ENCODE measurements at places on chromosomes 6 and 20.

GRCh38 chr6:167786853-167787675 lies 39.6 kb upstream of the AFDN start:
- DNase-seq: no peak

DNA sequence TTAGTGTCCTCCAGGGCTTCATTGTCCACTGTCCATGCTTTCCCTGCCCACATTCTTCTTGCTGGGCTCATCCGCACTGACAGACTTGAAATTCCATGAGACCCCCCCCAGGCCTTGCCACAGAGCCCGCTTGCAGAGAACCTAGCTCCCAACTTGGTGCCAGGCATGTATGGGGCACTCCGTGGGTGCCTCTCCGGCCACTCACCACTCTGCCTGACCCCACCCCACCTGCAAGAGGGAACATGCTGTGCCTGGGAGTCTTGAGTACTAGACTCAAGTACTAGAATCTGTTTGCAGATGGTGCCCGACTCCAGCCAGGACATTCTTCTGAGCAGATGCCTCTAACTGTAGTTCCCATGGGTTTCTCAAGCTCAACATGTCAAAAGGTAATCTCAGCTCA lies 47.9 kb downstream of the TRERF1 start:
- DNase-seq: no peak

- no peak for DNase-seq
These were observed 174.2 kb downstream of the AKAP7 start for GRCh38 chr6:131309437-131309836.

DNA sequence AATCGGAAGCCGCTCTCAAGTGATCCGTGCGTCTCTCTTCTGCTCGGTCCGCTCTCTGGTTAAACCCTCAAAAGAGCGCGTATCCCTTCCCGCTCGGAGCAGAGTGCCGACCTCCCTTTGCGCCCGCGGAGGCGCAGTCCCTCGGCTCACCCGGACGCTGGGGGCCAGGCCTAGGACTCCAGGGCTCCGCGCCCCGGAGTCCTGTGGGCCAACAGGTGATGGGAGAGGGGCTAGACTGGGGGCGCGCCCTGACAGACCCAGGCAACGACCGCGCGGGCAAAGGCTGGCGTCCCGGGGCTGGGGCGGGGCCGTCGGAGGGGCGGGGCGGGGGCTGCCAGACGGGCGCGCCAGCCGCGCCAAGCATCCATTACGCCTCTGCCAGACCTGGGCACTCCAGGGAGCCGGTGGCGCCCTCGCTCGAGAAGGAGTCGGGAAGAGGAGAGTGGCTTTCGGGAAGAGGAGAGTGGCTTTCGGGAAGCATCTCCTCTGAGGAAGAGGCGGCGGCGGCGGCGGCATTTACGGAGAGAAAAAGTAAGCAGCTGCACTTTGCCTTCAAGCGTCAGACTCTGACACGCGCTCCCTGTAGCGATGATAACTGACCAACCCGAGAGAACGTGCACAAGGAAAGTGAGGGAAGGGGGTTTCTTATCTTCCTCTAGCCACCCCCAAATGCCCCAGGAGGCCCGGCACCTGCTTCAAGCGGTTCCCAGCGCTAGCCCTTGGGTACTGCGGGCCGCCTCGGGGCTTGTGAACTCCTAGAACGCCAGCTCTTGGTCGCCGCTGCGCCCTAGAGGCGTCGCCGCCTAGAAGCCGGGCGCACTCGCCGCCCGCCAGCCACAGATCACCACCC lies 2.6 kb downstream of the EPHA7 start:
- no peak for DNase-seq

- no peak for DNase-seq
These were observed 200.9 kb upstream of the RNF24 start for GRCh38 chr20:4216142-4216735.

- no peak for DNase-seq
These were observed 14.5 kb downstream of the CD24 start for GRCh38 chr6:106959985-106960384.

- DNase-seq: no peak
These were observed 95.0 kb downstream of the TOX2 start for GRCh38 chr20:44009679-44009992.

DNA sequence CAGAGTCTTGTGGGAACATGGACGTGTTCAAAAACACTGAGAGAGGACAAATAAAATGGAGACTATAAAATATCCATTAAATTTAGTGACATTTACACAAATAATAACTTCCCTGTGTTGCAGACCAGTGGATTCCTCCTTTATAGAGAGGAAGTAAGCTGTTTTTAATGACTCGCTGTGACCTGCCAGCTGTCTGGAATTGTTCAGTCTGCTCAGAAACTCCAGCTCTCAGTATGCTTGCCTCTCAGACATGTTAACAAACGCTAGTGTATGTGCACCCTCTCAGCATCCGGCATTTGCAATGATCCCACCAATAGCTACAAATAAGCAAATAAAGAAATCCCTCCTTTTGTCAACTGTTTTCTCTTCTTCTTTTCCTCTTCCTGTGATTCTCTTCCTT lies 158.0 kb upstream of the TCF21 start:
- DNase-seq: no peak

GRCh38 chr6:128696691-128697689 lies 176.6 kb upstream of the PTPRK start:
- DNase-seq: no peak

DNA sequence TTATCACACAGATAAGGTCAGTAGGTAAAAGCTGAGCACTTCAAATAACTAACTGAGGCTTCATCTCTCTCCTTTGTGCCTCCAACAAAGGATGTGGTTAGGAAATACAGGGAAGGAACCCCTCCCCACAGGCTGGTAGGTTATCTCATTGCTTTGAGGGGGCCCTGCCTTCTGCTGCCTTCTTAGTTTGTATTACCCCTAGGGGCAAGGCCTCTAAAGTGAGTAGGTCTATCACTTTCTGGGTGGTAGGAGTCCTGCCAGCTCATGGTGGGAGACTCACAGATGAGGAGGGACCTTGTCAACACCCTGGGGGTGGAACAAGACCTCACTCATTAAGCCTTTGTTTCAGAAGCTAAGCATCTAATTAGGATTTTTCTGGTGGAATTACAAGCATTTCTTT lies 34.6 kb downstream of the EDN1 start:
- no peak for DNase-seq

- no peak for DNase-seq
These were observed 209.1 kb upstream of the BMP2 start for GRCh38 chr20:6558341-6558740.

DNA sequence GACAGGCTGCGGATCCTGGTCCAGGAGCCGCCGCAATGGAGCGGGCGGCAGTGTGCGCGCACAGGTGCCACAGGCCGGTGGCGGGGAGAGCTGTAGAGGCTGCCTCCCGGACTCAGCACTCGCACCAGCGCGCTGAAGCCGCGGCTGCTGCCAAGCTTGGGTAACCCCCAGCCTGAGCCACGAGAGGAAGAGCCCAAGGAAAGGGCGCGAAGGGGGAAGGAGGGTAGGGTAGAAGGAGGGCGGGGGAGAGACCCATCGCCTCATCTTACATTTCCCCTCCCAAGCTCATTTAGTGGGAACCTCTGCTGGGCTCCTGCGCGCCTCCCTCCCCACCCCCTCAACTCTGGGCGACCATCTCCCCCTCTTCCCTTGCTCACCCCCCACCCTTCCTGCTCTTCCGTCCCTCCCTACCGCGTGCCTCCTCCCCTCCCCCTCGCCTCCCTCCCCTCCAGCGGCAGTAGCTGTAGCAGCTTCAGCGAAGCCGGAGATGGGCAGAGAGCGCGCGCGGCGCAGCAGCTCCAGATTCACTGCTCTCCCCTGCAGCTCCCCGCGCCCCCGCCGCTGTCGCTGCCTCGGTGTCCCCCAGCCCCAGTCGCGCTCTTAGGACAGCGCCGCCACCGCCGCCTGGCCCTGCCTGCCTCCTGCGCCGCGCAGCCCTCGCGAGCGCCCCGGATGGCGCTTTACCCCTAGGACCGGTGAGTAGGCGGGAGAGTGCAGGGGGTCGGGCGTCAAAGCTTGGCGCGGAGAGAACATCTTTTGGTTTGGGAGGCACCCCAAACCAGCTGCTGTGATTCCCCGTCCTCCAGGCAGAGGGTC lies at the start of gene FUT9:
Gene FUT9, plus strand, starts transcription at position 457 of the 816 bp plus-strand sequence. CDS start 187,182 bp downstream, outside the sequence.
- no peak for DNase-seq

DNA sequence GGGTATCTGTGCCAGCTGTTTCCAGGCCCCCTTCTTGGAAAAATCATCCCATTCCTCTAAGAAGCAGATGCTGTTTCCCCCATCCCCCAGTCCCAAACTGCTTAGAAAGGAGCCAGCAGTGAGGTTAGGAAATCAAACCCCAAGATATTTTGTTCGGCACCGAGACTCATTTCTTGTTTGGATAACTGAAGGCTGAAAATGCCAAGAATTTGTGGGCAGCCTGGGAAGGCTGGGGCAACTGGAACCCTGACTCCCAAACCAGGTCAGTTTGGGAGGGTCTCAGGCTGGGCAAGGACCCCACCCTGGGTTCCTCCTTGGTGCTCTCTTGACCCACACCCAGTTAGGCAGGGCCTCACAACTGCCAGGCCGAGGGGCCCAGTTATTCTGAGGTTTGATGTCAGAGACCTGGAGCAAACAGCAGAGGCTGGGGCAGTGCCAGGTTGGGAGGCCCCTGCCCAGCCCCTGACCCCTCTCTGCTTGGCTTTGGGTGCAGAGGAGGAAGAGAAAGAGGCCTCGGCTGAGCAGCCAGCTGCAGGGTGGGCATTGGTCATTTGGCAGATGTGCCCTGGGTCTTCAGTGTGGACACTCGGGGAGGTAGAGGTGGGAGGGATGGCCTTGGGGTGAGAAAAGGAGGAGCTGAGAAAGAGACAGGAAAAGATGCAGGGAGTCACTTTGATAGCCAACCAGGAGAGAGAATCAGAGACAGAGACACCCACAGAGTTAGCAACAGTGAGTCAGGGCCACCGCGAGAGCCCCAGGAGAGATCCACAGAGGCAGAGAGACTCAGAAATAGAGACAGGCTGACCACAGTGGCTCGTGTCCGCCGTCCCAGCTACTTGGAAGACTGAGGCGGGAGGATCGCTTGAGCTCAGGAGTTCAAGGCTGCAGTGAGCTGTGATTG lies 5.0 kb downstream of the ANGPT4 start:
- no peak for DNase-seq

- no peak for DNase-seq
These were observed 170.2 kb downstream of the HAO1 start for GRCh38 chr20:7770046-7770445.

- DNase-seq: peak; percentile 50
These were observed 23.9 kb downstream of the RPRD1B start for GRCh38 chr20:38057351-38057972.

GRCh38 chr6:15872241-15873103 lies 209.6 kb upstream of the DTNBP1 start:
- DNase-seq: no peak

DNA sequence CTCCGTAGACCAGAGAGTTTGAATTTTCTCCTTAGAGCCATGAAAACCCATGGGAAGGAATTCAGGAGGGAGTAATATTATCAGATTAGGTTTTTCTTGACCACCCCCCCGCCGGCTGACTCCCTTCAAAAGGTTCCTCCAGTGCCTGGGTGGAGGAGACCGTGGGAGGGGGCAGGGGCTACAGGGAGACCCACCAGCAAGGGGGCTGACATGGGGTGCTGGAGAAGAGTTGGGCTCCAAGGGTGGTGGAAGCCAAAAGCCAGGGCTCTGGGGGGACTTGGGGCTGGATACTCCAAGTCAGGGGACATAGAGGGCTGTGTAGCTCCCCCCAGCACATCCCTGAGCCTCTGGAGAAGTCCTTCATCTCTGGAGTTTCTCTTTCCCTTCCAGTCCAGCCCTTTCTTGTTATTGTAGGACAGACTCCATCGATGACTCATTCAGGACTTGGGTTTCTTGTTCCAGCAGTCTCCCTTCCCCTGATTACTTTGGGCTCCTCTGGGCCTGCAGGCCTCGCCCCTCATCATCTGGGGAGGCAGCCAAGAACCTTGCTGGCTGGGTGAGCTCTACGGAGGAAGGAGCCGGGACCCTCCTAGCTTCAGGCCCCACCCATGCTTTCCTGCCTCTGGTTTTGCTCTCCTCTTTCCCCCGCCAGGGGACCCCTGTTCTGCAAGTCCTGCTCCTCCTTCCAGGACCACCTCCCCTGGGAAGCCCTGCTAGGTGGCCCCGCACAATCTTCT lies 10.5 kb upstream of the KIAA1755 start:
- DNase-seq: no peak

DNA sequence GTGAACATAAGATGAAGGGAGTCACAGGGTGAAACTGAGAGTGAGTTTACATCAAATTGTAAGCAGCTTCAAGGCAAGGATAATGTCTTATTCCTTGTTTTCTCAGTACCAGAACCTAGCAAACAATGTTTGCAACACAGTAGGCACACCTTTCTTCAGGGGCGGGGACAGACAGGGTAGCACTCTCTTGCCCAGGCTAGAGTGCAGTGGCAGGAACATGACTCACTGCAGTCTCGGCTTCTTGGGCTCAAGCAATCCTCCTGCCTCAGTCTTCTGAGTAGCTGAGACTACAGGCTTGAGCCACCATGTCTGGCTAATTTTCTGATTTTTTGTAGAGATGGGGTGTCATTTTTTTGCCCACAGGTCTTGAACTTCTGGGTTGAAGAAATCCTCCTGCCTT lies 299.8 kb downstream of the CD83 start:
- DNase-seq: no peak

- DNase-seq: no peak
These were observed 95.5 kb upstream of the NXT1 start for GRCh38 chr20:23255106-23255505.

GRCh38 chr6:31734821-31735406 lies 1.4 kb downstream of the CLIC1 start:
- peak; percentile 31 for DNase-seq

- no peak for DNase-seq
These were observed 80.5 kb downstream of the SMLR1 start for GRCh38 chr6:130907687-130908086.

DNA sequence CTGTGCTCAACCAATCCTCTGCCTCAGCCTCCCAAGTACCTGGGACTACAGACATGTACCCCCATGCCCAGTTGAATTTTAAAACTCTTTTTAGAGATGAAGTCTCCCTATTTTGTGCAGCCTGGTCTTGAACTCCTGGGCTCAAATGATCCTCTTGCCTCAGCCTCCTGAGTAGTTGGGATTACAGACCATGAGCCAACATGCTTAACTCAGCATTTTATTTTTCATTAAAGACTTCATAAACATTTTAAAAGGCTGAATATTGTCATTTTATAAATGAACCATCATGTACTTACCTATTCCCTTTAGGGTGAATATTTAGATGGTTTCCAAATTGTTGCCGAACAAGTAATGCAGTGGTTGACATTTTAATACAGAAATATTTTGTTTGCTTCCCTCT lies 16.5 kb upstream of the IFNGR1 start:
- no peak for DNase-seq

Data from stimulated activated CD4-positive, alpha-beta T cell treated with anti-CD3 and anti-CD28 coated beads, Interleukin-2, amount 100 ng/mL, for 4 hours (primary cell).